Lung (tissue), 17 donors: ENCODE measurements at places on chromosomes 7 and 10.

DNA sequence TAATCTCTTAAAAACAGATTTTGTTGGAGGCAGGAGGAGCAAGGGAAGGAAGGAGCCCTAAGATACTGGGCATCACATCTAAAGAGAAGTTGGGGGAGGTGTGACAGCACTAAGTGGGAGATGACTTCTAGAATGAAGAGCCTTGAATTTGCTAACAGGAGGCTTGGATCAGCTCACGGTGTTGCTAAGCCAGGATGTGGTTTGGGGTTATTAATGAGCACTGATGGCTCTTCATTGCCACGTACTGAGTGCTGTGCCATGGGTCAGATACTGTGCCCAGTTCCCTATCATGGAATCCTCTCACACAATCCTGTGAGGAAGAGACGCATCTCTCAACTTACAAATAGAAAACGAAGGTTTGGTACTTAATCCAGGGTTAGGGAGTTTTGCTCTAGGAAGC is 78.5 kb downstream of the C7orf25 start:
- DNase-seq, result no peak

DNA sequence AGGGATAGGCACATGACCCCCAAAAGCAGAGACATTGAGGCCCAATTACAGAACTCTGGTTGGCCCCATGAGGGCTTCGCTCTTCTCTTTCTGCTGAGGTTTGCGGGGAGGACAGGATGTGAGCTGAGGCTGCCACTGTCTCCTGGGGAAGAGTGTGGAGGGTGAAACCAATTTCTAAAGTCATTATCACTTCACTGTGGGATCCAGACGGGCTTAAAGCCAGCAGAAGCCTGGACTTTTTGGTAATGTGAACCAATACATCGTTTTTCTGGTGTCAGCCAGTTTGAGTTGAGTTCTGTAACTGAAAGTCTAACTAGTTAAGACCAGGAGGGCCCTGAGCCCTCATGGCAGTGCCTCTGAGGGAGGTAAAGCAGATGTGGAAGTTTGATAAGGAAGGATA is 163.0 kb downstream of the MYOF start:
- no peak for DNase-seq

DNA sequence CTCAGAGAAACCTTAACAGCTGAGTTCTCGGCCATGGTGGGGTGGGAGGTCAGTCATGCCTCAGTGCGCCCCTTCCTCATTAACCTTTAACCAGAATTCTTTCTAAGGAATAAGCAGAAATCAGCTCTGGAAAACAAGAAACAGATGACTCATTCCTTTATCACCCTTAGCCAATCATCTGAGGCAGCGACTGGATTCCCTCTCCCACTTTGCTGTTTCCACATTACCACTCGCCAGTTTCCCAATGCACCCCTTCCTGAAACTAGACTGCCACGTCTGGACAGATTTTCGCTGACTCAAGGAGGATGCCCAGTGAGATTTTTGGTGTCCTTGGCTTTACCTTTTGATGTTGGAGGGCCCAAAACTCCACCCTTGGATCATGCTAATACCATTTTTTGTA is 223.8 kb downstream of the PLXDC2 start:
- DNase-seq, result no peak

- no peak for DNase-seq
These were observed 298.6 kb downstream of the EXOC4 start for GRCh38 chr7:133551466-133551865.

GRCh38 chr10:13724484-13724883 is 137.7 kb downstream of the PRPF18 start:
- DNase-seq, result no peak

GRCh38 chr10:4670737-4671136 is 155.3 kb upstream of the AKR1E2 start:
- no peak for DNase-seq

GRCh38 chr7:8638076-8638475 is 204.7 kb downstream of the NXPH1 start:
- peak; percentile 15 for DNase-seq

DNA sequence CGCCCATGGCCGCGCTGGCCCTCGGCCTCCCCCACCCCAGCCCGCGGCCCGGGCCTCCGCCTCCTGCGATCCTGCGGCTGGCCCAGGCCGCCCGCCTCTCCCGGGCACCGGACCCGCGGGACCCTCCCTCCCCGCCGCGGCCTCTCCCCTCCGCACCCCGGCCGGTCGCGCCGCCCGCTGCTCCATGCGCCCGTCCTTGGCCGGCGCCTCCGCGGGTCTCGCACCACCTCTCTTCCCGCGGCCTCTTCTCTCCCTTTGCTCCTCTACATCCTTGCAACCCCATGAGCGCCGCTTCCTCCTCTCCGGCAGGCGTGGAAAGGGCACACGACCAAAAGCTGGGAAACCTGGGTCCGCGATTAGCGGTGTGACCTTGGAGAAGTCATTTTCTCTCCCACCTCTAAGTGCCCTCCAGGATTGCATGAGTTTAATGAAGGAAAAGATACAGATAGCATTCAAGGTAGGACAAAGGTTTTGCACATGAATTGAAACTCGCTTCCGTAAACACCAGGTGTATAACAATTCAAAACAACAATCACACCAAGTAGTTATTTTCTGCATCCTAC is 448 bp upstream of the SRPK2 start:
- peak; percentile 61 for DNase-seq

DNA sequence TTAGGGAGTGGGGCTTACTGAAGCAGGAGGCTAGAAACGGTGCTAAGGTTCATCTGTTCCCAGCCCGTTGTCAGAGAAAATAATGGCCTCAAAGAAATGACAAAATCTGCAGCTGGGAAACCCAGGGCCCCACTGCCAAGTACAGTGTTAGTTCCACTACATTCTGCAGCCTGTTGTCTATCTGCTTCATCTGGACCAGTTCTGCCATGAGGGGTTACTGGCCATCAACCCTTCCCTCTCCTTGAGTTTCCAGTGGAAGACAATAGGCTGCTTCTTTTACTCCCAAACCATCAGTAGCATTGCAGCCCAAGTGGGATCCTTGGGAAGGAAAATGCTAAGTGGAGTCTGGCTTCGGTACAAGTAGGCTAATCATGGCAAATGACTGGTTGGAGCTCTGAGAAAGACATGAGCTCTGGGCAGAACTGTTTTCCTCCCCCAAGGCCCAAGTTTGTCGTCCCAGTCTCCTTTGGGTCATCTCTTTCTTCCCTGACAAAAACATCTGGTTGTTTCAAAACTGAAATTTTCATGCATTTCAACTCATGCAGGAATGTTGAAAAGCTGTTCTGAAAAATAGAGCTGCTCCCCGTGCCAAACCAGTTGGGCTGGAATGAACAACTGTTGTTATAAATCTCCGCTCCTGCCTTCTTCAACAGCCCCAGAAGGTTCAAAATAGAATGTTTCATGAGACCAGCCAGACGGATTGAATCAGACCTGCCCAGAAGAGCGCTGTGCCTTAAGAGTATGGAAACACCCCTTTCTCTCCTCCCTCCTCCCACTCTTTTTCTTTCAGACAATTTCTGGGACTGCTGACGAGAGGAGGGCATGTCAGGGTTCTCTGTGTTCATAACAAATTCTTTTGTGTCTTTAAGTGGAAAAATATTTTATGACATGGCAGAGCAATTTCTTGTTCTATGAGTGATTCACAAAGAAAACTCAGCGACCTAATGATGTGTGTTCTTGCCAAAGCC is 116.6 kb downstream of the RAB18 start:
- DNase-seq, result peak; percentile 69

- peak; percentile 51 for DNase-seq
These were observed 891 bp upstream of the WAPL start for GRCh38 chr10:86522510-86522855.

GRCh38 chr7:100684534-100685042 is 9.5 kb downstream of the GIGYF1 start:
- no peak for DNase-seq

DNA sequence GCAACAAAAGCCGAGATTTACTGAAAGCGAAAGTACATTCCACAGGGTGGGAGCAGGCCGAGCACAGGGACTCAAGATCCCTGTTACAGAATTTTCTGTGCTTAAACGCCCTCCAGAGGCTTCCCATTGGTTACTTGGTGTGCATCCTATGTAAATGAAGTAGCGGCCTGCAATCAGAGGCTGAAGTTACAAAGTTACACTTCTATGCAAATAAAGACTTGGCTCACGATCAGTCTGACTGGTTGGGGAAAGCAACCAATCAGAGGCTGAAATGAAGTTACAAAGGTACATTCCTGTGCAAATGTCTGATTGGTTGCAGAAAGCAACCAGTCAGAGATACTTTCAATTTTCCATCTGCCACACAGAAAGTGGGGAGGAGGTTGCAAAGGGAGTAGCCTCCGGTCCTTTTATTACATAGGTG is 4.1 kb downstream of the ACBD7 start:
- peak; percentile 84 for DNase-seq

- DNase-seq, result no peak
These were observed 290.9 kb upstream of the ZMIZ1 start for GRCh38 chr10:78777867-78778266.

DNA sequence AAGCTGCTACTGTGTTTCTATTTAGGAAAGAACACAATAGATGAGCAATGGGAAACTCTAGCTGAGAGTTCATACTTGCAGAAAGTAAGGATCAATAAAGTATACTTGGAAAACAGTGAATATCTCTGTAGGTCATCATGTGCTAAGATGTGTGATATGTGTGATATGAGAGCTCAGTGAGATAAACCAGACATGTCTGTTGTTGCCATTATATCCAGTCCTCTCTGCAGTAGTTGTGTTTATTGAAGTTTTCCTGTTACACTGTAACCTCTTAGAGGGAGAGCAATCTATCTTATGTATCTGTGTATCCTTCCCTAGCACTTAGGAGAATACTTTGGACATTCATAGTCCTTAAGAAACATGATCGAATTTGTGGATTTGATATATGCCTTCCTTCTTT is 19.1 kb downstream of the TRUB1 start:
- DNase-seq, result no peak

DNA sequence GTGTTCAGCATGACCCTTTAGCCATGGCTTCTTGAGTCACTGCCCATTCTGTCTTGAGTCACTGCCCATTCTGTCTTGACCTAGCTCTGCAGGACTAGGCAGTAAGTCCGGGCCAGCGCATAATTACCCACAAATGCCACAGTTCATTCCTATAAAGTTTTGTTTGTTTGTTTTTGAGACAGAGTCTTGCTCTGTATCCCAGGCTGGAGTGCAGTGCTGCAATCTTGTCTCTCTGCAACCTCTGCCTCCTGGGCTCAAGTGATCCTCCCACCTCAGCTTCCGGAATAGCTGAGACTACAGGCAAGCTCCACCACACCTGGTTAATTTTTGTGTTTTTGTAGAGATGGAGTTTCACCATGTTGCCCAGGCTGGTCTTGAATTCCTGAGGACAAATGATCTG is 32.7 kb upstream of the TARP start:
- no peak for DNase-seq

GRCh38 chr10:131651674-131652437 is 249.0 kb upstream of the PPP2R2D start:
- DNase-seq, result no peak

DNA sequence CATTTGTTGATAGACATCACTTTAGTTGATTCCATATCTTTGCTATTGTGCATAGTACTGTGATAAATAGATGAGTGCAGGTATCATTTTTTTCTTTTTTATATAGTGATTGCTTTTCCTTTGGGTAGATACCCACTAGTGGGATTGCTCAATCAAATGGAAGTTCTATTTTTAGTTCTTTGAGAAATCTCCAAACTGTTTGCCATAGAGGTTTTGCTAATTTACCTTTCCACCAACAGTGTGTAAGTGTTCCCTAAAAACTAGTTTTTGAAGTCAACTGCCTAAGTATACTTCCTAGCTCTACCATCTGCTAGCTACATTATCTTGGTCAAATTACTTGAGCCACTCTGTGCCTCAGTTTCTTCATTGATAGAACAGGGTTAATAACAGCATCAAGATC is 31.5 kb upstream of the RSBN1L start:
- no peak for DNase-seq

GRCh38 chr7:47888371-47889265 is 59.6 kb downstream of the PKD1L1 start:
- no peak for DNase-seq

GRCh38 chr7:17186745-17187530 is 111.5 kb upstream of the AHR start:
- DNase-seq, result no peak

DNA sequence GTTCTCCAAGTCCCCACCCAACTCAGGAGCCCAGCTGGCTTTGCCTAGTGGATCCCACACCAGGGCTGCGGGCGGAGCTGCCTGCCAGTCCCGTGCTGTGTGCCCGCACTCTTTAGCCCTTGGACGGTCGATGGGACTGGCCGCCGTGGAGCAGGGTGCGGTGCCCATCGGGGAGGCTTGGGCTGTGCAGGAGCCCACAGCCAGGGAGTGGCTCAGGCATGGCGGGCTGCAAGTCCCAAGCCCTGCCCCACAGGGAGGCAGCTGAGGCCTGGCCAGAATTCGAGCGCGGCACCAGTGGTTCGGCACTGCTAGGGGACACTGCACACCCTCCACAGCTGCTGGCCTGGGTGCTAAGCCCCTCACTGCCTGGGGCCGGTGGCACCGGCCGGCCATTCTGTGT is 159.7 kb downstream of the ANKRD30A start:
- DNase-seq, result no peak

DNA sequence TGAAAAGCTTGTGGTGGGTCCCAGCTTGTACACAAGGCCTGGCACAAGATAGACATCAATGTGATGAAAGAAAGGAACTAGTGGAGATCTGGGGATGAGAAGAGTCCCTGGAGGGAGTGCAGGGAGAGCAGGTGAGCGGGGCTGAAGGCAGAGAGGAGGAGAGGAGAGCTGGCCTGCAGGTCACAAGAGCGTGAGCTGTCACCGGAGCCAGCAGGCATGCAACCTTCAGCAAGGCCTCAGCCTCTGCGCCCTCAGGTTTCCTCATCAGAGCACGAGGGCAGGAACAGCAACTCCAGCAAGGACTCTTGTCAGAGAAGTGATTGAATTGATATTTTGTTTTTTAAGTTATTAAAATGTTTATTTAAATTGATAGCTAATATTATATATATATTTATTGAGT is 188.6 kb downstream of the CXCL12 start:
- DNase-seq, result no peak

DNA sequence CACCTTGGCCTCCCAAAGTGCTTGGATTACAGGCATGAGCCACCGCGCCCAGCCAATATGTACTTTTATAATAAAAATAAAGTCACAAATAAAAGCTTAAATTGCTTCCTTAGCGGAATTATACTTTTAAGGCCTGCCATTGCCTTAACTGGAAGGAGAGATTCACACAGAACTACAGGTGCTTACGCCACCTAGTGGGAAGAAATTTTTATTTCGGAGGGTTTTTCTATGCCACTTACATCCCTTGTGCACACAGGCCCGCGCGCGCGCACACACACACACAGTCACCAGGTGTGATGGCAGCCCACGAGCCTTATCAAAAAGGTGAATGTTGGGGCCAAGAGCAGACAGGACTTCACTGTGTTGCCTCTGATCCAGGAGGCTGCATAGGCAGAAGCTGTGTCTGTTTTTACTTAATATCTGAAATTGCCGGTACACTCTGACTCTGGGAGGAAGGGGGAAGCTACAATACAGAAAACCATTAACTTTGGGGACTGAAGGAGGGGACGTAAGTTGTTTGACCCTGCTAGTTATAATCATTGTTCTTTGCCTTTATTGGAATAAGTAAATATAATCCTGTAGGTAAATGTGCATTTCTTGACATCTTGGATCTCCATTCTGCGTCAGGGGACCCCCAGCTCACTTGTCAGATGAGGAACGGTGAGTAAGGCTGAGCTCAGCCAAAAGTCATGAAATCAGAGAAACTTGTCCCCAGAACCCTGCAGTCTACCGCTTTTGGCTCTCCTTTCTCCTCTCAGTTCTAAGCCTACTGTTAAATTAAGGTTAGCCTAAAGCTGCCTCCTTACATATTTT is 87.1 kb downstream of the SLC16A9 start:
- DNase-seq, result peak; percentile 84
